Activated CD4-positive, CD25-positive, alpha-beta regulatory T cell treated with anti-CD3 and anti-CD28 coated beads, Interleukin-2, amount 50 U/mL, for 24 hours (primary cell): ENCODE measurements at places on chromosomes 2 and 18.

DNA sequence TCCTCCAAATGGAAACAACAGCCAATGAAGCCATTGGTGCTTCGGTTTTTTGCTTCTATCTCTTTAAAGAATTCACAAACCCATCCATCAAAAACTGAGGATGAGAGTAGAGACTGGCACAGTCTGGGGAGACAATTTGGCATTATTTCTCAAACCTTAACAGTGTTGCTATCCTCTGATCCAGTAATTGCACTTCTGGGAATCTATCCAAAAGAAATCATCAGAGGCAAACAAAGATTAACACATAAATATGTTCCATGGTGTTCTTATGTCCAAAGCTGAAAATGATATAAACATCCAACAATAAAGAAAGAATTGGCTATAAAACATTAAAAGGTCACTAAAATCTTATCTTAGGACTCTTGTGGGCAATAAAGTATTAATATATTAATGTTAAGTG lies 35.1 kb downstream of the REEP1 start:
- no peak for ATAC-seq

DNA sequence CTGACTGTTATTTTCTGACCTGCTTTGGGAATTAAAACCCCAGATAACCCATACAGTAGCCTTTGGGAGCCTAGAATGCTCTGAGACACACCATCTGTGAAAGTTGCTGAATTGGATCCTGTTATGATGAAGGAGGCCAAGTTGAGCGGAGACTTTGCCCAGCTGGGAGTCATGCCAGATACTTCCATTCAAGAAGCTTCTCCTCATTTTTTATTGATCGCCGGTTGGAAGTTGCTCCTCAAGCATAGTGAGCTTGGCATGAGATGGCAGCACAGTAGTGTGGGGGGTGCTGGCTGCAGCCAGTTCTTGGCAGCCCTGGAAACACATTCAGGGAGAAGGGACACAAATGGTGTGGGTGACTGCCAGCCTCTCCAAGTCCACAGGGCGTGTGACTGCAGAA lies 270.7 kb upstream of the NRP2 start:
- no peak for ATAC-seq

DNA sequence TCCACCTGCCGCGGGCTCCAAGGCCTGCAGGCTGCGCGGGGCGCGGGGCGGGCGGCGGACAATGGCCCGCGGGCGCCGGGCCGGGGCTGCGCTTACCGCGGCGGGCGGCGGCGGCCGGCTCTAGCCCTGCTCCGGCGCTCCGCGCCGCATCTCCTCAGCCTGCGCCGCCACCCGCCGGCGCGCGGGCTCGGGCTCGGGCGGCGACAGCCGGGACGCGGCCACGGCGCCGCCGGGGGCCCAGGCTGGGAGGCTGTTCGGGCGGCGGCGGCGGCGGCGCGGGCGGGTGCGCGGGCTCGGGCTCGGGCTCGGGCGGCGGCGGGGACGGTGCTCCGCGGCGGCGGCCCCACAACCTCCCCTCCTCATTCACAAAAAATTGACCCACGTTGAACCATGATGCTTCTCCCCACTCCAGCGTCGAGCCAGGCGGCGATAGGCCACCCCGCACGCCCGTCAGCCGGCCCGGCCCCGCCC lies at the start of gene HDAC4:
Gene HDAC4, minus strand, starts transcription at position 425 of the 471 bp plus-strand sequence. CDS start 48,321 bp downstream, outside the sequence.
- peak; percentile 76 for ATAC-seq

DNA sequence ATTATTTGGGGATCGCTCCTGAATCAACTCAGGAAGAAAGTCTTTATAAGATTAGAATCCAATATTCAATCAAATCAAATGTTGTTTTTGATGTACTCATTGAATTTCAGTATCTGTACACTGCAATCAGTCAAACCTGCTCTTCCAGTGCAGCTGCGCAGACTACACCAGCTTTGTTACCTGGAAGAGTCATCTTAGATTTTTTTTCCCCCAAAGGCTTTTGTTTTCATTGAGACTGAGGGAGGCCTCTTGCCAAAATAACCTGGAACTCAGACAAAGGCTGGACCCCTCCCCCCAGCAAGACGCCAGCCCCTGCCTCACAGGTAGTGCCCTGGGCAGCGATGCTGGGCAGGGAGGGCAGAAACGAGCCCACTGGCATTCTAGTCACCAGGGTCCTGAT lies 74.8 kb downstream of the ARHGEF4 start:
- ATAC-seq = no peak

GRCh38 chr2:240857039-240858008 lies 11.3 kb upstream of the AGXT start:
- ATAC-seq = no peak

- no peak for ATAC-seq
Measured at GRCh38 chr18:40962784-40963183, 992.2 kb upstream of the PIK3C3 start.

- no peak for ATAC-seq
Measured at GRCh38 chr2:21412944-21413443, 289.2 kb downstream of the TDRD15 start.

DNA sequence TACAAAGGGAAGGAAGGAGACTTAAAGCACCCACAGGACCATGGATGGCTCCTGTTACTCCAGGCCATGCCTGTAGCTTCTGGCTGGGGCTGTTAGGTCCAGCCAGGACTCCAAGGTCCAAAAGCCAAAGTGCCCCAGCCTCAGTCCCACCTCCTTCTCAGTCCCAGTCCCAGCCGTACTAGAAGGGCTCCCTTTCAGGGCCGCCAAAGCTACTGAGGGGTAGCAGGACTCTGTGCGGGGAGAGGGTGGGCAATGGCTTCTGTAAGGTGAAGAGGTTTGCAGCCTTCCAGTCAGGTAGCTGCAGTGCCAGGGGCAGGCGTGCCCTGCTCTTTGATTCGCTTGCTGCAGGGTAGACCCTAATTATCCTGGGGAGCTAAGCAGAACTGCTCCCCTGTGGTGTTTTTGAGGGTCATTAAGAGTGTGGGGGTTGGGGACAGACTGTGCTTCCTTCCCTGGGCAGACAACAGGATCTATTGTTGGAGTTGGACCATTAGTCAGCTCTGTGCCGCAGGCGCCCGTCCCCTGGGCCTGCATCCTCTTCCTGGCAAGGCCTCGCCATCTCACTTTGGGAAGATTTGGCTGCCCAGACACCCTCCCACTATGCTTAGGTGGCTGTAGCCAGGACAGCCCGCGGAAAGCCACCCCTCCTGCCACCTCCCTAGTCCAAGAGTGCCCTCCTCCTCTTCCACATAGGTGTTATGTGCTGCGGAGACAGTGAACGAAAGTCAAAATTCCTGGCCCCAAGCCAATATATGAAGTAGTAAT lies 118.8 kb downstream of the ZBTB7C start:
- ATAC-seq = no peak

DNA sequence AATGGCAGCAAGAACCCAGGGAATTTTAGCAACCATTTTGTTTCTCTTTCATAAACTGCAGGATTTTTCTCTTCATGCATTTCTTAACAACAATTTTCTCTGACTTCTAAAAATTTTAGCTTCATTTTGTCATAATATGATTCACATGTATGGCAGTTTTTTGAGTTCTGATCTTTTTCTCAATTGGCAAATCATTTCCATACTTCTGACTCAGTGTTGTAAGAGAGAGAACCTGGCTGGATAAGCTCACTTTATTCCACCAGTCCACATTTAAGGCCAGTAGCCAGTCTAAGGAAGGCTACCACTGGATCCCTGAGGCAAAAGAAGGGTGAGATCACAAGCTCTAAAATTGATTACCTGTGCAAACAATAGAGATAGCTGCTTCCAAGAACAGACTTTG lies 42.8 kb upstream of the COL3A1 start:
- no peak for ATAC-seq

- no peak for ATAC-seq
Measured at GRCh38 chr18:26705757-26706156, 157.4 kb upstream of the KCTD1 start.

DNA sequence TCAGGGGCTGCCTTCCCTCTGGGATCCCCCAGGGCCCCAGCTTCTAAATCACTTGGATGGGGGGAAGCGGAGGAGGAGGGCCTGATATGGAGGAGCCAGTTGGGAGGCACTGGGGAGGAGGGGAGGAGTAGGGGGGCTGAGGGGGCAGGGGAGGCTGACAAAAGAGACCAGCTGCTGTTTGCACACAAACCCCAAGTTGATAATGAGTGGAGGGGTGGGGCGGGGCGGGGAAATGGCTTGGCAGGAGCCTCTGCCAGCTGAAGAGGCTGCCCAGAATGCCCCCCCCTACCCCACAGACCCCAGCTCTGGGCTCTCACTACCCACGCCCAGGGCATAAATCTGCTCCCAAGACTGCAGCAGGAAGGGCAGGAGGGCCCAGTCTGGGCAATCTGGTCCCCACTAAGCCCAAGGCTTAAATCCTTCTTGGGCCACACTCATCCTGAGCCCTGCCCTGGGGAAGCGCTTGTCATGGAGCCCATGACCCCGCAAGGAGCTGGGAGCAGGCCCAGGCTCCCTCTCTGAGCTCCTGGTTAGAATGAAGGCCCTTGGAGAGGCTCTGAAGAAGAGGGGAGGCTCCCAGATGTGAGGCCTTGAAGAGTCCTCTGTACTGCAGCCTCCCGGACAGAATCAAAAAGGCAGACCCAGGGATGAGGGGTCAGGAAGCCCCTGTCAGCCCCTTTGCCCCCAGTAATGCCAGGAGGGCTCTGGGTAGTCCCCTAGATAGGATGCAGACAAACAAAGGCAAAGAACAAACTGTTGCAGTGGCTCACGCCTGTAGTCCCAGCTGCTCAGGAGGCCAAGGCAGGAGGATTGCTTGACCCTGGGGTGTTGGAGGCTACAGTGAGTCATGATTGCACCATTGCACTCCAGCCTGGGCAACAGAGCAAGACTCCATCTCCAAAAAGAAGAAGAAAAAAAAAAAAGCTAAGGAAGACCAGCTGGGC lies 24.8 kb upstream of the PTMA start:
- no peak for ATAC-seq

DNA sequence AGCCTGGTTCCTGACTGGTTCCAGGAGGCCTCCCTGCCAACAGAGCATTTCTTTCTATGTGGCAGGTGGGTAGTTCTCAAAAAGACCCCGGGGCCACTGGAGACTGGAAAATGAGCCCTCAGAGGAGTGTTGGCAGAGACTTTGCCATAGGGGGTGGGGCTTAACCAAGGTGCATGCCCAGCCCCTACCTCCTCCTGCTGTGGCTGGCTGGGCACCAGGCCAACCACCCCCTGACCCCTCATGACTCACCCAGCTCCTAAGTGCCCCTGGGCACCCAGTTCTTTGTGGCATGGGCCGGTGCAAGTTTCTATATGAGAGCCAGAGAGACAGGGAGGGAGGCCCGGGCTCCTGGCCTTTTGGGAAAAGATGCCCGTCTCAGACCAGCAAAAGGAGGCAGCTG lies 98.2 kb upstream of the SMAD2 start:
- ATAC-seq = no peak

DNA sequence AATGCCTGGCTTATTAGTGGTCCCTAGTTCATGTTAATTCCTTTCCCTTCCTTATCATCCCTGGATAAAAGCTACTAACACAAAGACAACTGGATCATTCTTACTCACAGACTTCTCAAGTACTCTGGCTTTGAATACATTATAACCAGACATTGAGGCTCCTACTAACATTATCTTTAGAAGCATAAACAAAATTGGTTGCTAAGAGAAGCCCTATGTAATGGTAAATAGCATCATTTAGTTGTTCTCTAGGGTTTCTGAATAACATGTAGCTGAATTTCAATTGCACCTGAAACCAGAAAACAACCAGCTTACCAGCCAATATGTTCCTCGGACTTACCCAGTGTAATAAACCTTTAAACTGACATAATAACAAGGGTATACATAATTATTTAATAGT lies 114.1 kb upstream of the NCKAP5 start:
- no peak for ATAC-seq

- no peak for ATAC-seq
Measured at GRCh38 chr2:175734686-175735085, 267.4 kb downstream of the LNPK start.

DNA sequence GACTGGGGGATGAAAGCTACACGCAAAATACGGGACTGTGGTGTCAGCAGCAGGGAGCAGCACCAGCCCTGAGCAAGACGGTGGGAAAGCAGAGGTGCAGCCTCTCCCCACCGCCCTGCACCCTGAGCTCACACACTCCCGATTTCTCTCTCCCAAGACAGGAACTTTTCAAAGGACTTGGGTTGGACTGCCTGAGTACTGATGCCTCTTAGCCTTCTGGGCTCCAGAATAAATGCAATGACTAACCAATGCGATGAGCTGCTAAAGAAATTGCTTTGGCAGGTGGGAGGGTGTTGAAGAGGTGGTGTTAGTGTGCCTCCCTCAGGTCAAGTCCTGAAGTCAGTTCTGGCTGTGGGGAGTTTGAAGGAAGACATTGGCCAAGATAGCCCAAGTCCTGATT lies 9.6 kb downstream of the TRIM54 start:
- ATAC-seq = no peak

GRCh38 chr2:128632501-128632800 lies 313.8 kb upstream of the HS6ST1 start:
- ATAC-seq = no peak

DNA sequence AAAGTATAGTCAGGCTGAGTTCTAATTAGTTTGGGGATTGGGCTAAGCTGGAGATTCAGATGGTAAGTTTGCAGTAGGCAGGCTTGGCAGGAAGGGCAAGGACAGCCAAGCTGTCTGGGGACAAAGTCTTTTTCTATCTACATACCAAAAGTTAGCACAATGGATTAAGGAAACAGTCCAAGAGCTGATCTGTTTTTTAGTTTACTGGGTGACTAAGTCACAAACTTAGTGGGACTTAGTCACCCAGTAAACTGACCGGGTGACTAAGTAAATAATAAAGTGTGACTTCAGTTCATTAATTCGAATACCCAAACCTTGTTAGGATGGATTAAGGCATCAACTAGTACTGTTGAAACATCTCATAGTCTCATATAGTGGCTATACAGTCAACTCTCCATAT lies 1386.0 kb upstream of the CELF4 start:
- ATAC-seq = no peak

DNA sequence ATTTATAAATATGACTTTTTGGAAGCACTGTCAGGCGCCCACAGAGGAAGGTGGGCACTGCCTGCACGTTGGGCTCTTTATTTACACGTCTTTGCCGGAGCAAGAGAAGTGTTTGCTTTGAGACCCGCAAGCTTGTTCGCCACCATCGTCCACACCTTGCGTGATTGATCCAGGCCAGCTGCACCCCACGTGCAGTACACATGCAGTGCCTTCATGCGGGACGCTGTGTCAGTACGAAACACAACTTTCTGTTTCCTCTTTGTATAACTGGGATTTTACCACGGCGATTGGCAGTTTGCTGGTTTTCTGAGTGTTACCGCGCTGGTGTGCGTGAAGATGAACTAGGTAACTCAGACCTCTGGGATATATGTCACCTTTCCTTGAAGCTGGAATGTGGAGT lies 571.0 kb upstream of the SALL3 start:
- ATAC-seq = no peak

DNA sequence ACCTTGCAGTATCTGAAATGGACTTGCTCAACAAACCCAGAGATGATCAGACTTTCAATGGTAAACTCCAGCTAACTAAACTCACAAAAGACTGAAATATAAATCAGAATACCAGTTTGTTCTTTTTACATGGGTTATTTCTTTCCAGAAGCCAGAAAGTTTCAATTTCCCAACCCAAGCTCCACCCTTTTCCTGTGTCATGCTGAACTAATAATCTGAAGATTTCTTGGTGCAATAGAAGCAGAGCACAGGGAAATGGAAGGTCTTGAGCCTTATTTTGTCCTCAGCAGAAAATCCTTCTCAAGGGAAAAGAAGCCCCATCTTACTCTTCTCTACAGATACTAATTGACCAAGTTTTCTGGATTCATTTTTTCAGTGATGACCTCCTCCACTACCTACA lies 93.3 kb upstream of the PAPOLG start:
- no peak for ATAC-seq
